ENCODE measurements at places on chromosomes 2 and 18.

DNA sequence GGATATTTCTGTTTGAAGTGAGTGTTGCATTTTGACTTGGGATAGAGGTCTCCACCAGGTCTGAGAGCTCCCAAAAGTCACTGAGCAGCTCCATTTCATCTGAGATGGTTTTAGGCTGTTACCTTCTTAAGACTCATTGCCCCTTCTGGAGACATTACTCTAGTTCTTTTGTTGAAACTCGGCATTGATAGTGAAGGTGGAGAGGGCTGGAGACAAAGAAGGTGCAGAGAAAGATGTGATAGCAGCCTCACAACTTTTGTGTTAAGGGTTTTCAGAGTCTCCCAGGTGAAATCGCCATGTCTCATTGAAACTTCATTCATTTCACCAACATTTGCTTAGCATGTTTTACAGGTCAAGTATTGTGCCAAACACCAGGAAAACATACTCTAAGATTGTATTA, 219.6 kb downstream of the INSIG2 start:
- no peak for DNase-seq

DNA sequence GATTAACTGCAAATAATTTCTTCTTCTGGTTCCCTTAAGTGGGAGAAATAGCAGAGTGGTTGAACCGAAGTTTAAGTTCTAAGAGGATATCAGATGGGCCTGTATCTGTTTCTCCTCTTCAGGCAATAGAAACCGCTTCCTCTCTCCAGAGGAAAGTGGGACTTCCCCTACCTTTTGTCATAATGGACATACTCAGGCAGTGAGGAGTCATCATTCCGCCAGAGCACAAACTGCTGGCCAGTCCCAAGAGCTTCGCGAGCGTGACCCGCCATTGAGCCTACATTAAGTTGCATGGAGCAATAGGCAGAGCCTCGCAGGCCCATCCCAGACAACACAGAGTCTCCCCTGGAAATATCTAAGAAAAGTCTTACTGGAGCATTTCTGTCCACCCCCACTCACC, 158.9 kb downstream of the LDLRAD4 start:
- DNase-seq: no peak

GRCh38 chr2:233922471-233922870, 5.3 kb downstream of the TRPM8 start:
- DNase-seq: no peak

- no peak for DNase-seq
Observed at GRCh38 chr2:200810998-200811332, 745 bp upstream of the BZW1 start.

GRCh38 chr2:27754138-27754588, 17.4 kb upstream of the MRPL33 start:
- DNase-seq: peak; percentile 18

DNA sequence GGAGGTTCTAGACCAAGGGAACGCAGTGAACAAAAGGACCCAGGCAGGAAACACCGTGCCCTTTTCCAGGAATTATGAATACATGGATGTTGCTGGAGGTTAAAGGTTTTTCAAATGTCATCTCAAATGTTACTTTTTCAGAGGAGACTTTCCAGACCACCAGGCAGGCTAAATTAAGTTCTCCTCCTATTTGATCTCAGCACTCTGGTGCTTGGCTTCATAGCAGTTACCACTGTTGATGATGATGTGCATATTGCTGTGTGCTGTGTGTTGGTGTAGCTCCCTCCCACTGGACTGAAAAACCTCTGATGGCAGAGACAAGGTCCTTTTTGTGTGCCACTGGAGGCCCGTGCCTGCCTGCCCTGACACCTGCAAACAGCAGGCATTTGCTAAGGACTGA, 137.3 kb upstream of the PTPRM start:
- no peak for DNase-seq

DNA sequence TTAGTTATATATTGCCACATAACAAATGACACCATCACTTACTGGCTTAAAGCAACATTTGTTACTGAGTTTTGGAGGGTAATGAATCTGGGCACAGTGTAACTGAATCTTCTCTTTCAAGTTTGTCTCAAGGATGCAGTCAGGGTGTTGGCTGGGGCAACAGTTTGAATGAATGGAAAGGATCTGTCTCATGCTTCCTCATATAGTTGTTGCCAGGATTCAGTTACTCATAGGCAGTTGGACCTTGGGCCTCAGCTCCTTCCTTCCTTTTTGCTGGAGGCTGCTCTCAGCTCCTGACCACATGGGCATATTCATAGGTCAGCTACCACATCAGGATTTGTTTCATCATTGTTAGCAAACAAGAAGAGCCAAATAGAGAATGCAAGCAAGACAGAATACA, 466.1 kb upstream of the MC4R start:
- DNase-seq: no peak

GRCh38 chr2:223051693-223052289, at the start of gene KCNE4:
Gene KCNE4, plus strand, starts transcription at chr2:223052190. Its CDS starts 641 bp downstream, at chr2:223052831.
- no peak for DNase-seq

- no peak for DNase-seq
Observed at GRCh38 chr2:103132536-103133217, 370.8 kb downstream of the TMEM182 start.

- no peak for DNase-seq
Observed at GRCh38 chr2:30223413-30223874, 7.9 kb upstream of the LBH start.

DNA sequence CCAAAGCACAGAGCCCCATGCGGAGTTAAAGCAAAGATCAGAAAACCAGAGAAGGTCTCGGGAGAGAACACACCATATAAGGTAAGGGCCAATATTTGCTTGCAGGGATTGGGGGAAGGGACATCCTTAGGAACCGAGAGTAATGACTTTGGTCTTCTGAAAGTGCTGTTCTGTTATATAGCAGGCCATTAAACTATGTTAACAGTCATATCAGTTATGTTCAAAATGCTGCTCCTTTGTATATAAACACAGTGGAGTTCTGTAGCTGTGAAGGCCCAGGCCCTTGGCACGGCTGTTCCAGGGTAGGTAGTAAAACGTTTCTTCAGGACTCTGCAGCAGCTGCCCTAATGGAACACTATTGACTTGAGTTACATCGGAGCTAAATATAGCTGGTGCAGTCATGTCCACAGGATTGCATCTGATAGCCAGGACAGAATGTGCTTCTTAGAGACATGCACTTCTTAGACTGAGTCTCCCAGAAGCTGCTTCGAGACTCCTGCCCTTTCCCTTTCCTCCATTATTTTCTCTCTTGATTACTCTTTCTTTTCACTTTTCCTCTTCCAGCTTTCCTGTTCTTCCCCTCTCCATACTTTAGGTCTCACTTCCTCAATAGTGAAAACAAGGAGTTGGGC, 122.4 kb downstream of the SETBP1 start:
- peak; percentile 41 for DNase-seq

DNA sequence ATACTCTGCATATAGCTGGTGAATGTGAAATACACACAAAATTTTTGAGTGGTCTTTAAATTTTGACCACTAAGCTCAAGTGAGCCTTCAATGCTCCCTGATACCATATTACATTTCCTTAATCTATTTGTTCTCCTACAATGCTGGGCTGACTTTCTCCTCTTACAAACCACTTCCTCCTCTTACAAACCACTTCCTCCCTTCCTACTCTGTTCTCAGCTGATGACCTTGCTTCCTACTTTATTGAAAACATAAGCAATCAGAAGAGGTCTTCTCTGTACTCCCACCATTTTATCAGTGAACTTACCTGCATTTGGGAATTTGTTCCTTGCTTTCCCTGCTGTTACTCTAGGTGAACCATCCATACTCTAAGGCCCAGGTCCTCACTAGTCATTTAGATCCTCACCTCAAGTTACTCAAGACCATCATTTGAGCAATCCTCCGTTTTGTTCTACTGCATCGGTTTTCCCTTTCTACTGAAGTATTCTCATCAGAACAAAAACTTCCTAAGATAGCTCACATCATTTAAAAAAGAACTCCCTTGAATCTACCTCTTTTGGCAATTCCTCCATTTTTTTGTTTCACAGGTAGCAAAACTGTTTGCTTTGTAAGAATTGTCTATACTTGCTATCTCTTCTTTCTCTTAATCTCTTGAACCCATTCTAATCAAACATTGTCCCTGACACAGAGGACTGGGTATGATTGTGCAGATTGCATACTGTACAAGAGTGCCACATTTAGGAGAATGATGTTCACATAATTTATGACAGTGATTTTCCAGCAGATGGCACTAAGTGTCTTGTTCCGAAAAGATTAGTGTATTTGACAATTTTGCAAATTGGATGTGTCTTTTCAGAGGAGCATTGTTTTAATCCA, 96.5 kb downstream of the EPB41L5 start:
- peak; percentile 3 for DNase-seq

GRCh38 chr2:54054271-54054670, 61.1 kb upstream of the ACYP2 start:
- no peak for DNase-seq

DNA sequence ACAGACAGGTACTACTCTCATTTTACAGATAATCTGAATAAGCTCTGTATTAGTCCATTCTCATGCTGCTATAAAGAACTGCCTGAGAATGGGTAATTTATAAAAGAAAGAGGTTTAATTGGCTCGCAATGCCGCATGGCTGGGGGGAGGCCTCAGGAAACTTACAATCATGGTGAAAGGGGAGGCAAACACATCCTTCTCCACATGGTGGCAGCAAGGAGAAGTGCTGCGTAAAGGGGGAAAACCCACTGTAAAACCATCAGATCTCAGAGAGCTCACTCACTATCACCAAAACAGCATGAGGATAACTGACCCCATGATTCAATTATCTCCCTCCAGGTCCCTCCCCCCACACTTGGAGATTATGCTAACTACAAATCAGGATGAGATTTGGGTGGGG, 254.4 kb downstream of the KCNE4 start:
- DNase-seq: no peak

- no peak for DNase-seq
Observed at GRCh38 chr2:40725950-40726349, 274.1 kb upstream of the SLC8A1 start.

- peak; percentile 89 for DNase-seq
Observed at GRCh38 chr2:43370705-43371104, 144.3 kb upstream of the ZFP36L2 start.

- no peak for DNase-seq
Observed at GRCh38 chr2:9995059-9995458, 43.6 kb downstream of the GRHL1 start.

- DNase-seq: peak; percentile 60
Observed at GRCh38 chr18:79799619-79800370, 2.1 kb downstream of the KCNG2 start.

DNA sequence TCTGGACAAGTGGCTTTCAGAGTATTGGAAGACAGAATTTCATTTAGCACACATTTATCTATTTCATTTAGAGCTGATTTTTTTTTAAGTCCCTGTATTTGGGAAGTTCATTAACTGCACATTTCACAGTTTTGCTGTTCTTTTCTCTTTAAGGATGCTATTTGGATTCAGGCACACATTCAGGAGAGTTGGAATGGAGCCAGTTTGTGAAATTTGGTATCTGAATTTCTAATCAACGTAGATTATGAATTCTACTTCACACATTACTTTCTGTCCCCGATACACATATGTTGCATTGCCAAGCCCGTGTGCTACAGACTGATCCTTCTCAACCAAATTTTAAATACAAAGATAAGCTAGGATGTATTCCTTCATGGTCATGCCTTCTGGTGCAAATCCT, 503.9 kb downstream of the IRS1 start:
- DNase-seq: no peak

GRCh38 chr2:128374001-128374710, 55.5 kb upstream of the HS6ST1 start:
- no peak for DNase-seq

DNA sequence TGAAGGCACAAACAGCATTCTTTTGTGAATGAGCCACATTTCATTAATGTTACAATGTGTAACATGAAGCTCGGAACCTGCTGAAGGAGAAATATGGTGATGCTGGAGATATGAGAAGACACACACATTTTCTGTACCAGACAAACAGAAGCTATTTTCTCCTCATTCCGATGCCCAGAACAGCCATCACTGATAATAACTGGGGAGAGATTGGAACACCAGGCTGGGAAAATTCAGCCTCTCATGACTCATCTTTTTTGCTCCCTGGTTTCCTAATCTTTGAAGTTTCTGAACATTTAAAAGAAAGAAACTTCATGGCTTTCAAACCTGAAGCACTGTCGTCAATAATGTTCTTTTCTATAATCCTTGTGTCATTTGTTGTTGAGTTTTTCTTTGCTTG, 110.9 kb downstream of the LYPD6 start:
- DNase-seq: no peak

DNA sequence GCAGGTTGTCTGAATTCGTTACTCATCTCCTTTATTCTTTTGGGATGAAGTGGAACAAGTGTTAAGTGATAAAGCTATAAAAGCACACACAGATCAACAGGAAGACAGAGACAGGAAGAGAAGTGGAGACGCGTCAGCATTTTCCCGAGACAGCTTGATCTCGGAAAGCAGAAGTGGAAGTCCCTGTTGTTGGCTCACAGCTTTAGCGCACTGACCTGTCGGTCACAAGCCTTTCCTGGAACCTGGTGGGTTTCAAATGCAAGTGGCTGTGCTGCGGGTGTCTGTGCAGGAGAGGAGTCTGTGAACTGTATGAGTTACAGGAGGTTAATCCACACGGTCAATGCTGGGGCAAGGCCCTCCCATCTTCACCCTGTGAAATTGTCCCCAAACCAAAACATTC, 116.6 kb upstream of the PELI1 start:
- DNase-seq: peak; percentile 48

DNA sequence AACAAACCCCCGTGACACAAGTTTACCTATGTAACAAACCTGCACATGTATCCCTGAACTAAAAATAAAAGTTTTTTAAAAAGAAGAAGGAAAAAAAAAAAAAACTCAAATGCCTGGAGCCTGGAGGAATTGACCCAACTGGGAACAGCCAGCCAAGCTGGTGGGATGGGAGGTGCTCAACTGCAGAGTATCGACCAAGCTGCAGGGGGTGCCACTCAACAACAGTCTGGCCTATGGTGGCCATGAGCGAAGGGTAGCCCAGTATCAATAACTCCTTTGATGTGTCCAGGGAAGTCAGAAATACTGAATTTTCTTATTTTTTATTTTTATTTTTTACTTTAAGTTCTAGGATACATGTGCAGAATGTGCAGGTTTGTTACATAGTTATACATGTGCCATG, 310.3 kb upstream of the DLGAP1 start:
- no peak for DNase-seq

GRCh38 chr2:186737732-186738508, 44.1 kb downstream of the FAM171B start:
- no peak for DNase-seq

DNA sequence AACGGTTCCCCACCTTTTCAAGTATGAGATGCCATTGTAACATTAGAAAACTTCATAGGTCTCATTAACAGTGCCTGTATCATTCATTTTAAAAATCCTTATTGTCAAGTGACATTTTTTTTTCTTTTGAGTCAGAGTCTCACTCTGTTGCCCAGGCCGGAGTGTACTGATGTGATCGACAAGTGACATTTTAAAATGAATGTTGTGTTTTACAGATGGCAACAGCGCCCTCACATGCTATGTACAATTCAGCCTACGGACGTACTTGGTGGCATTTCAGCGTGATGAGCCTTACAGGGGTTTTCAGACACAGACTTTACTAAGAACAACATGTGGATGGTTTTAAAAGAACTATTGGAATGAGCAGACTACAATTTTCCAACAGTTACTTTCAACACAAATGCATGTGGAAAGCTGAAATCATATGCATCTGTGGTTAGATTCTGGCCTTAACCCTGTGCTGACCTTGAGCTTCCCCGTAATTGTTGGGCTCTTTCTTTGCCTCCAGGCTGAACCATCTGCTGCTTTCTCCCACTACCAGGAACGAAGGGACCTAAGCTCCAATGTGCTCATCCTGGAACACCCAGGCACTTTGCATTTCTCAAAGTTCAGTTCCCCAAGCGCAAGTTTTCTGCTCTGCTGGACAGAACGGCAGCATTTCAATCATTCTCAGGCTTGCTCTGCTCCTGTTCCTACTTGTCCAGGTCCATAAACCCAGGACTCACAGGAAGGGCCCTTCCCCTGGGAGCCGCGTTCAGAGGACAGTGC, 119.9 kb upstream of the NDUFV2 start:
- DNase-seq: peak; percentile 44
